ENCODE measurements at places on chromosomes 3 and 15.

- no peak for DNase-seq
Measured at GRCh38 chr3:66136597-66136996, 84.2 kb upstream of the SLC25A26 start.

GRCh38 chr3:143597774-143598652 lies 250.3 kb downstream of the SLC9A9 start:
- no peak for DNase-seq

DNA sequence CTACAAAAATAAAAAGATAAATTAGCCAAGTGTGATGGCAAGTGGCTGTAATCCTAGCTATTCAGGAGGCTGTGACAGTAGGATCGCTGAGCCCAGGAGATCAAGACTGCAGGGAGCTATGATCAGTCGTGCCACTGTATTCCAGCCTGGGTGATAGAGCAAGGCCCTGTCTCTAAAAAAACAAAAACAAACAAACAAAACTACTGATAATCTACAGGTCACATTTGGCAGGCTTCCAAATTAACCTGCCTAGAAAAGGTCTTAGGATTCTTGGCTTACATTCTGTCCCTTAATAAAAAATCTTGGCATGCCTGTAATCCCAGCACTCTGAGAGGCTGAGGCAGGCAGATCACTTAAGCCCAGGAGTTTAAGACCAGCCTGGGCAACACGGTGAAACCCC lies 33.4 kb upstream of the SETD2 start:
- no peak for DNase-seq

GRCh38 chr15:35980719-35981118 lies 434.8 kb upstream of the DPH6 start:
- DNase-seq = no peak

- no peak for DNase-seq
Measured at GRCh38 chr3:33879540-33879939, 81.1 kb downstream of the PDCD6IP start.

DNA sequence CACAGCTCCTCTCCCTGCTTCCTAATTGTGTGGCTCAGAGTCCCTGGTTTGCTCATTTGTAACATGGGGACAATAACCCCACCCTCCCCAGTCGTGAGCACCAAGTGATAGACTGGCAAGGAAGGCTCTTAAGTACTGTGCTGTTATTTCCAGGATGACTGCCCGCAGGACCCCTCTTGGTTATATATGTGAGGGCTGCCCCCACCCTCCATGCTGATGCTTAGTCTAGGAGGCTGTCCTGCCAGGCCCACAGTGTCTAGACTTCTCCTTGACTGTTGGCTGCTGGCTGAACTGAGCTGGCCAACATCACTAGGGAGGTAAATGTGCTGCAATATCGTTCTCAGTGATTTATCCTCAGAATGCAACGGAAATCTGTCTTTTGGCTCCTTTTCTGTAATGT lies 45.1 kb downstream of the RAB11A start:
- DNase-seq = no peak

- no peak for DNase-seq
Measured at GRCh38 chr3:23490459-23490858, 287.3 kb downstream of the UBE2E2 start.

DNA sequence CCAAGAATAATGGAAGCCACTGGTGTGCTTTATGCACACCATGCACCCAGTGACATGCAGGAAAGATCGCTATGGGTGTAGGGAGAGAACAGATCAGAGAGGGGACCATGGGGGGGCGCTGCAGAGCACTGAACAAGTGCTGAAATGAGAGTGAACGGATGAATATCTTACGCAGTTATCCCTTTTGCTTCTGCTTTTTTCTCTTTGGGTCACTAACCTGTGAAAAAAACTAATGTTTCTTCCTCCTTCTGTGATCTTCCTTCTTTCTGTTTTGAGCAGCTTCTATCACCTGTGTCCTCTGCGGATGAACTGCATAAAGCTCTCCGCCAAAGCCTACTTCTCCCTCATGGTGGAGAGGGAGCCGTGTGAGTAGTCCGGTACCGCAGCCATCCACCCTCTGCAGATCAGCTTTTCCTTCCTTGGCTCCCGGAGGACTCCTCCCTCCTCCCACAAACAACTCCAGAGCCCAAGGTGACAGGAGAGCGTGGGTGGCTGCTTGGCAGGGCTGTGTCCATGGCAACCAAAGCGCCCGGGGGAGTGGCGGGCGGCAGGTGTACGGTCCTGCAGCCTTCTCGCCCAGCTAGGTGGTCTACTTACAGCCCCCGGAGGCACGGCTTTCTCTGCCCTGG lies 106.2 kb downstream of the DGKG start:
- no peak for DNase-seq

All from NCI-H446 treated with DMSO at 0.1 percent for 48 hours (cell line).